Natural killer cell (primary cell): ENCODE measurements at places on chromosomes 2 and 18. TPM values are rescaled to one million over a fixed set of nuclear protein-coding genes. Genes with fewer than 3 reads are reported as not detected.

Gene BOLA3
- total RNA-seq, result 13.8 TPM

Gene MOB1A
- 211 TPM for total RNA-seq

Gene DCDC2C
- total RNA-seq, result not detected

Gene PSMA8
- 1.3 TPM for total RNA-seq

Gene POU3F3
- not detected for total RNA-seq

Gene GCG
- total RNA-seq, result not detected

Gene TWIST2
- not detected for total RNA-seq

Gene LRP2
- not detected for total RNA-seq

Gene IL1RL2
- not detected for total RNA-seq

Gene STARD6
- total RNA-seq, result not detected

Gene TCF7L1
- not detected for total RNA-seq

Gene MC4R
- total RNA-seq, result not detected

Gene CXCR2
- 25.8 TPM for total RNA-seq

Gene PGAP1
- total RNA-seq, result 2.5 TPM

Gene UGT1A8
- total RNA-seq, result not detected

Gene CRYGD
- not detected for total RNA-seq

Gene CD207
- total RNA-seq, result not detected

Gene AQP12B
- total RNA-seq, result not detected

Gene SERPINB4
- not detected for total RNA-seq

Gene ARHGEF33
- not detected for total RNA-seq

Gene ANKRD62
- total RNA-seq, result not detected

Gene VIT
- total RNA-seq, result 1.9 TPM

Gene HMSD
- total RNA-seq, result not detected

Gene KLHL29
- 0.33 TPM for total RNA-seq

Gene AKAIN1
- not detected for total RNA-seq

Gene PMAIP1
- total RNA-seq, result 264 TPM

Gene SP9
- not detected for total RNA-seq

Gene GPR75
- total RNA-seq, result 3.8 TPM

Gene IL1A
- 1.6 TPM for total RNA-seq

Gene UGT1A7
- total RNA-seq, result not detected

Gene DSC3
- total RNA-seq, result not detected

Gene IL1F10
- total RNA-seq, result not detected

Gene RTP5
- total RNA-seq, result 0.68 TPM
